CD4-positive, alpha-beta T cell treated with Interleukin-1 beta for 1 hour (primary cell): ENCODE measurements at places on chromosomes 2 and 18.

- no peak for DNase-seq
Observed at GRCh38 chr2:6352247-6352646, 513.5 kb downstream of the CMPK2 start.

DNA sequence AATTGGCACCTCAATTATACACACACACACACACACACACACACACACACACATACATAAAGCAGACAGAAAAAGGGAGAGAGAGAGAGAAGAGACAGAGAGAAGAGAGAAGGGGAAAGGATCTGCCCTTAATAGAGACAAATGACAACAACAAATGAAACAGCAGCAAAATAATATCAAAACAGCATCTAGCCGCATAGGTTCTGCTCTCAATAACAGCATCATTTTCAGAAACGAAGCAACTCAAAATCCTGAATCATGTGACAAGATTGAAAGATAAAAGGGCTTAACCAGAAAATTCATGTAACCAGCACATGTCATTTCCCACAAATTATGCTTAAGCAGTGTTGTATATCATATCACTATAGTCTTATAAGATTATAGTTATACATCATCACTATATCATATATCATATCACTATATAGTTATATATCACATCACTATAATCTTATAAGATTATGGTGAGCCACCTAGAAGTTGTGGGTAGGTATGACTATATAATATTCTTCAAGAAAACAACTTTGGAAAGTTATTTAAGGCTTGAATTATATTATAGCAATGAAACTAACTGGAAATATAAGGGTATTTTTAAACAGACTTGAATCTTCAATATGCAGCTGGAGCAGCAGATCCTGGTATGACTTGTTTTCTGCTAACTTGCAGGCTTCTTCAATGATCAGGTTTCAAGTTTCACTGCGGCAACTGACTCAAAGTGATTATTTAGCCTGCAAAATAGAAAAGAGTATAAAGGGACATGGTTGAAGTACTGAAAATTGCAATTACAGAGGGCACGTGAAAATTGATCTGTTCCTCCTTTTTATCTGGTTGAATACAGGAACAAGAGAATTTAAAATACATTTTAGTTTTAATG is 16.1 kb upstream of the VPS54 start:
- DNase-seq: no peak

- DNase-seq: no peak
Observed at GRCh38 chr18:27750014-27750413, 426.9 kb downstream of the CDH2 start.

DNA sequence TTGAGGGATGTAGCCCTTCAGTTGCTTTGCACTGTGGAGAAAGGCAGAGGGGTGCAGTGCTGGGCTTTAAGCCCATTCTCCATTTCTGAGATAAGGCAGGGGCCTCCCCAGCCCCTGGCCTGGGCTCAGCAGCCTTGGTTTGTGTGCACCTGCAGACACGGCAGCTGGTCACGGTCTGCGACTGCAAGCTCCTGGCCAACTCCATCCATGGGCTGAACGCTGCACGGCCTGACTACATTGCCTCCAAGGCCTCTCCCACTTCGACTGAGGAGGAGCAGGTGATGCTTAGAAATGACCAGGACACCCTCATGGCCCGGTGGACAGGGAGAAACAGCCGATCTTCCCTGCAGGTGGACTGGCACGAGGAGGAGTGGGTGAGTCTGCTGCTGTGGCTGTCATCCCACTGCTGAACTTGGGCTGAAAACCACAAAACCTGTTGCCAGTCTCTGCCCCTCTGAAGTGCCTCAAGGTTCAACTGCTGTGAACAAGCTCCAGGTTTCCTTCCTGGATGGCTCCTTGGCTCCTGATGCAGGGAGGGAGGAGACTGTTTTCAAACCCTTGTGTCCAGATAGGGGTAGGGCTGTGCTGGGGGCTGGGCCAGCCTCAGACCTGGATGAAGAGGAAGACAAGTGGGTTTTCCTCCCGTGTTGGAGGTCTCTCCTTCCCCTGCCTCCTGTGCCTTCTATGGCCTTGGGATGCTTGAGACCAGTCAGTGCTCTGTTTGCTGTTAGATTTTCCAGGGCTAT is 54.0 kb downstream of the COA5 start:
- DNase-seq: no peak

GRCh38 chr2:65298089-65298488 is 70.5 kb downstream of the ACTR2 start:
- no peak for DNase-seq

- DNase-seq: no peak
Observed at GRCh38 chr2:15674637-15675455, 83.2 kb downstream of the DDX1 start.

- no peak for DNase-seq
Observed at GRCh38 chr18:55818284-55818683, 230.3 kb upstream of the TCF4 start.

DNA sequence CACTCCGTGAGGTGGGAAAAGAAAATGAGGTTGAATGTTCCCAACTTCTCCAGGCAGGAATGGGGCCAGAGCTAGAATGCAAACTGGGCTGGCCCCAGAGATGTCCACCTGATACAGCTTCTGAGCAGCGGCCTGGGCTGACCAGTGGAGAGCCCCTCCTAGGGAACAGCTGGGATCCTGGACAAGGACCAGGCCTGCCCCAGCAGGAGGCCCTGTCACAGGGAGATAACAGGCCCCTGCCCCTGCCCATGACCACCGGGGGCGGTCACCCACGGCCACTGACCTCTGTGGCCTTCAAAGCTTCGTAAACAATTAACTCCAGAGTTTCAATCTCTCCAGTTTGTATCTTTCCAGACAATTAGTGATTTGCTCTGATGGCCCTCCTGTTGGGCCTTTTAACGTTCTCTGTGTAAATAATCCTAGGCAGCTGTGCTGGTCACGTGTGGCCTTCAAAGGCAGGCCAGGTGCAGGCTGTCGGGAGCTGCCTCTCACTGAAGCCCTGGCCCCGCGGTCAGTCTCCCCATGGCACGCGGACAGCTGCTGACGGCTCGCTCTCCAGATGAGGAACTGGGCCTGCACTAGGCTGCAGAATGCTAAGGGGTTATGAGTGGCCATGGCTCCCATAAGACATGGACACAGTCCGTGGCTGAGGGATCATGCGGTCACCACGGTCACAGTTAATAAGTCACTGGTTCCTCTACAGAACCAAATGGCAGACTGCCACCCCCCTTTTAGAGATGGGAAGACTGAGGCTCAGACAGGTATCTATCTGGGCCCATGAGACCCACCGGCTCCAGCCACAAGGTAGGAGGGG is 9.2 kb downstream of the HS6ST1 start:
- DNase-seq: no peak

- DNase-seq: no peak
Observed at GRCh38 chr2:8577573-8577972, 104.3 kb upstream of the ID2 start.
